Gastroesophageal sphincter (tissue), 4 donors: ENCODE measurements at places on chromosomes 5 and 9. TPM values are rescaled to one million over a fixed set of nuclear protein-coding genes. Genes with fewer than 3 reads are reported as not detected.

Gene SLC1A1
- 1.1 TPM for total RNA-seq

Gene F2RL2
- total RNA-seq = 4.2 TPM

Gene PRR16
- 2.7 TPM for total RNA-seq

Gene FCN1
- total RNA-seq = 9.4 TPM

Gene ZNF454
- 3.9 TPM for total RNA-seq

Gene UCK1
- total RNA-seq = 46.8 TPM

DNA sequence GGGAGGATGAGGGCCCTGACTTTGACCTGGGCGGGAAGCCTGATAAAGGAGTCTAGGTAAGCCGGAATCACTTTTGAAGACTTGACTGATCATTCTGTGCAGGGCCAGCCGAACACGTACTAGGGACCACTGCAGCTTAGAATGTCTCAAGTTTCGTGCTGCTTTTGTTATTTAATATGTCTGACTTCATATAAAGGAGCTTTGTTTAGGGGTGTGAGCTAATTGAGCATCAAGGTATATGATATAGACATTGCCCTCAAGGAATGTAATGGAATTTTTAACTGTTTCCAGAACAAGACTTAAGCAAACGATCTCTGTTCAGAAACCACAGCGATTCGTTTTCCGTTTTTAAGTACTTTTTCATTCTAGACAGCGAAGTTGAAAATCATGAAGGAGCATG is 173.0 kb downstream of the SEMA6A start:
- no peak for ATAC-seq

Gene CXXC5
- 50.7 TPM for total RNA-seq

GRCh38 chr5:109961751-109962150 is 272.0 kb downstream of the MAN2A1 start:
- no peak for ATAC-seq

- peak; percentile 31 for ATAC-seq
Measured at GRCh38 chr9:112789473-112789872, 38.9 kb downstream of the SNX30 start.

Gene PDE8B
- 0.96 TPM for total RNA-seq

DNA sequence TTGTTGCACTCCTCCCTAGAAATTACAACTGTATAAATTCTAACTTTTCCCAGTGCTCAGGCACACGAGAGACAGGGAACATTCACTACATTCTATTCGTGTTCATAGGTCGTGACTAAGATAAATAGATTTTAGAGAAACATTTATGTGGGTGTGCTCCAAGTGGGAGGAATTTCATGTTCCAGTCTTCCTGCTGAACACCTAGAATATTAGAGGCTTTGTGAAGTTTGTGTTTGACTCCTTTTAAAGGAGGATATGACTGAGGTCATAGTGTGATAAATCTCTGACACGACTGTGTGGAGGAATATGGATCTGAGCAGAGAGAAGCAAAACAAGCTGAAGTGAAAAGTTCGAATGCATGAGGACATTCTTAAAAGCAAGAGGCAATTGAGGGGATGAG is 355.3 kb downstream of the ZSWIM6 start:
- ATAC-seq = no peak

DNA sequence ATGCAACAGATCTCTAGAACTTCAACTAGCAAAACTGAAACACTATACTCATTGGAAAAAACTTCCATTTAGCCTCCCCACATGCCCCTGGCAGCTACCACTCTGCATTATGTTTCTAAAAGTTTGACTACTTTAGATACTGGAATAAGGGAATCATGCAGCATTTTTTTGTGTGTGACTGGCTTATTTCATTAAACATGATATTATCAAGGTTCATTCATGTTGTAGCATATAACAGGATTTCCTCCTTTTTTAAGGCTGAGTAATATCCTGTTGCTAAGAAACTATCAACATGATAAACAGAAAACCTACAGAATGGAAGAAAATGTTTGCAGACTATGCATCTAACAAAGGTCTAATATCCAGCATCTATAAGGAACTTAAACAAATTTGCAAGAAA is 597.9 kb downstream of the DMRTA1 start:
- ATAC-seq = no peak

Gene ACOT12
- not detected for total RNA-seq

DNA sequence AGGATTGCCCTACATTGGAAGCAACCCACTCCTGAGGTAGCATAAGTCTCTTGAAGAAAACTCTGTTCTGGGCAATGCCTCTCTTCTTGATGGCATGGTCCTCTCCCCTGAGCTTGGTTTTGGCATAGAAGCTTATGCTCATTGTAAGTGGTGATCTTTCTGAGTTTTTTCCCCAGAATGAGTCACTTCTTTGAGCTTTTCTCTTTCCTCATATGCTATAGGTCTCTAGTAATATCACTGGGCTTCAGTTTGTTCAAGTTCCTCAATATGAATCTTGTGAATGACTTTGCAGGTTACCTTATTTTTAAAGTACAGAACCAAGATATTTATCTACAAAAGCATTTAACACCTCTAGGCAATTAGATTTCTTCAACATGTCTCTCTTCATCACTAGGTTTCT is 76.5 kb upstream of the ATG10 start:
- ATAC-seq = no peak

- ATAC-seq = no peak
Measured at GRCh38 chr5:100595812-100596173, 60.6 kb downstream of the FAM174A start.

DNA sequence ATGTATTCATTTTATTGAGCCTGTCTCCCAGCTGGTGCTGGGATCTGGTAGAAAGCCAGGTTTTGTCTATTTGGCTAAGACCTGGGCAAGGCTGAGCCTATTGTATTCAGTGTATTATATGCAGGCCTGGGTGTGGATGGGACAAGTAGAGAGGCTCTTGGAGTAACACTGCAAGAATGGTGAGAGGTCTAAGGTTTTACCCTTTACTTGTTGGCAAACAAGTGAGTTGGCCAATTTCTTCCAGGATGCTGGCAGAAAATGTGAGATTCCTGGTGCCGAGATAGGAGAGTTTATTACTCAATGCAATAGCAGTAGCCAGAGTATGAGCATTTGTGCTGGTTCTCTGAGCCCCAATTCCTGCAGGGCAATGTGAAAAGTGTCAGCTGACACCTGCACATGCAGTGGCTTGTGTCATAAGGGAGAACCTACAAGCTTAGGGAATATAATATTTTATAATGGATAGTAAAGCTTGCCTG is 141.7 kb upstream of the PRLR start:
- ATAC-seq = no peak

Gene LURAP1L
- total RNA-seq = 18.5 TPM

- no peak for ATAC-seq
Measured at GRCh38 chr5:136382071-136382470, 16.7 kb upstream of the TRPC7 start.

DNA sequence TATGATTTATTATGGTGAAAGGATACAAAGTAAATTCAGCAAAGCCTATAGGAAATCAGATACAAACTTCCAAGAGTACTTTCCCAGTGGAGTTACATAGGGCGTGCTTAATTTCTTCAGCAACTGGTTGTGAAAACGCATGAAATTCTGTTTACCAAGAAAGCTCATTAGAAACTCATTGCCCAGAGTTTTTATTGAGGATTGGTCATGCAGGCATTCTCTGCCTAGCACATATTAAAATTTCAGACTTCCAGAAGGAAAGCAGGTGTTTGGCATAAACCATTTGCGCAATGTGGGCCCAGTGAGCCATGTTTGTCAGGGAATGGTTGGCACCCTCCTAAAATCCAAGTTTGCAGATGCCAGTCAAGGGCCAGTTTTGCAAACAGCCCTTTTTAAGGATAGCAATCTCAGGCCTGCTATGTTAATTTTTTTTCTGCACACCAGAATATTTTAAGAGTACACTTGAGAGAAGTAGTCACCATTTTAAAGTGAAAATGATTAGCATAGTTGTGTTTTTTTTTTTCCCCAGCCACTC is 311.1 kb upstream of the CHD1 start:
- ATAC-seq = no peak

Gene SMC2
- total RNA-seq = 11.5 TPM

Gene CORO2A
- 0.78 TPM for total RNA-seq

GRCh38 chr9:93236541-93237206 is 52.7 kb downstream of the WNK2 start:
- no peak for ATAC-seq

- ATAC-seq = no peak
Measured at GRCh38 chr9:99237356-99237755, 15.3 kb downstream of the SEC61B start.

DNA sequence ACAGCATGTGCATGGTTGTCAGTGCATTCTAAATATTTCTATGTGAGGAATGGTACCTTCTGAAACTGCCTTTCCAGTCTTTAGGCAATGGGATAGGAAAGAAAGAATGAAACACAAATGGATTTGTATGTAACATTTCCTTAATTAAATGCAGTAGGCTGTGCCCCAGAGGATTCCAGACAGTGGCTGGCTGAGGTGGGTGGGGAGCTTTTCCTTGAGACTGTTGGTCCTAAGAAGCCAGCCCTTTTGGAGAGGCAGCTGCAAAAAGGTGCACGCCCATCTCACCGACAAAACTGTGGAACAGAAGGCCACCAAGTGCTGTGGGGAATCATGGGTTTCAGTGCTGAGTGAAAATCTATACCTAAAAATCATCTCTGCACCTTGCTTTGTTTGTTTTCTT is 6.8 kb upstream of the CKMT2 start:
- ATAC-seq = no peak

DNA sequence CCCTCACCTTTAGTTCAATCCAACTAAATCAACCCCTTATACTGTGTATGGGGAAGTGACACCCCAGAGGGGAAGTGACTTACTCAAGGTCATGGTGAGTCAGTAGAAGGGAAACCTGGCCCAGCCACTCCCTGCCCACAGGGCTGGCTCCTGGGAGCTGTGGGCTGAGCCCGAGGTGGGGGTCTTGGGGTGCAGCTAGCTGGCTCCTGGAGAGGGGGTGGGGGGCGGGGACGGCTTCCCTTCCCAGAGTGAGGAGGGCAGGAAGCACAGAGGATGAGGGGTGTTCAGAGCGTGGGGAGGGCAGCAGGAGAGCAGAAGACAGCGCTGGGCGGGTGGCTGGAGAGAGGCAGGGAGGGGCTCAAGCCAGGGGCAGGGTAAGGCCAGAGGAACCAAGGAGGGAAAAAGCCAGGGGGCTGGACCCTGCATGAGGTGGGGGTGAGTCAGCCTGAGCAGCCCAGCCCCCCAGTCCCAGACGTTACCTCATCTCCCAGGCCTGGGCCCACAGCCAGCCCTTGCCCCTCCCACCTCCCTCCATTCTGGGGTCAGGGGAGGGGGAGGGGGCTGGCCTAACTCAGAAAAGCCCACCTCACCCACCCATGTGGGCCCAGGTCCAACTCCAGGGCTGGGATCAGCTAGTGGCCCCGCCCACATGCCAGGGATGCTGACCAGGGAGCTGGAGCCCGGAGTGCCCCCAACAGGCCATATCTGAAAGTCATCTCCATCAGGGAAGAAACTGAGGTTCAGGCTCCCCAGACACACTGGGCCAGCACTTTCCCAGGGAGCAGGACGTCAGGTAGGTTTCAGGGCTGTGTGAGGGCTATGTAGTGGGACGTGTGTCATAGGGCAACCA is 2.8 kb downstream of the PDLIM7 start:
- ATAC-seq = peak; percentile 25
